ENCODE measurements at places on chromosomes 7 and 10.

DNA sequence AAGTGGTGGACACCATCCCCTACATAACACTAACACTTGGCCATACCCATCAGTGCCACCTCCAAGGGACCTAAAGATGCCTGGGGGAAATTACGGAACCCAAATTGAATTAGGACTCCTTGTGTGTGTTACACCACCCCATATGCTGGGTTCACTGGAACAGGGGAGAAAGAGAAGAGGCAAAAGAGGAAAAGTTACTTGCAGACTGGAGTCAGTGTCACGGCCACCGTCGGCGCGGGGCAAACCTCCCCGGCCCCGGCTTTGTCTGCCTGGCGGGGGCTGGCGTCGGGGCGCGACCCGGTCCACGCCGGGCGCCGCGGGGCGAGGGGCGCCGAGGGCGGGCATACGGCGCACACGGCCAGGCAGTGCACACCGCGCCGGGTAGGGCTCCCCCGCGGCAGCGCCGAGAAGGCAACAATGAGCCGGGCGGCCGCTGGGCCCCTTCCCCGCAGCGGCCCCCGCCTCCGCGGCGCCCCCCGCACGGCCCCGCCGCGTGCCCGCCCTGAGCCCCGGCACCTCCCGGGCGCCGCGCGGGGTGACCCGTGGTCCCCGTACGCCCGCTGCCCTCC lies 171.1 kb downstream of the FAM107B start:
- DNase-seq: no peak

DNA sequence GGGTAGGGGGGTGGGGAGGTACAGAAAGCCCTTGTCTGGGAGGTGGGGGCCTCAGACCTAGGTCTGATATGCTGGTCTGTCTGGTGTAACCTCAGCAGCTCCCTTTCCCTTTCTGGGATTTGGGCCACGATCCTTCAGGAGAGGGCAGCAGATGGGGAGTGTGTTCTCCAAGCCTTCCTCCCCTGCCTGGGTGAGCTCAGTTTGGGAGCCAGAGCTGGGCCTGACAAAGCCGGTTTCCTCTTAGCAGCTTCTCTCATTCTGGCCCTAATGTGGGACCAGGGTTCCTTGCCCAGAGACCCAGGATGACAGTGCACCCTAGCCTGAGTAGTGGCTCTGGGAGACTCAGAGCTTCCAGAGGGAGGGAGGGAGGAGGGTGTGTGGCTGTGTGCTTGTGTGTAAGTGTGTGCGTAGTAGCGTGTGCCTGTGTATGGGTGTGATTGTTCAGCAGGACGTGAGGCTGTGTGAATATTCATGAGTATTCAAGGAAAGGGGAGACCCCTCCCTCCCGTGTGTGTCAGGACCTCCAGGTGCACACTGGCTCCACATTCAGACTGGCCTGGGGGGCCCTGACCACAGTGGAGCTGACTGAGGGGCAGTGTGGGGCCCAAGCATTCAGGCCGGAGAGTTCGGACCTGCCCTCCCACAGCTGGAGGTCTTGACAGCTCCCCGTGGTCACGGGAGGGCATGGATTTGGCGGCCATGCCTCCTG lies 96.5 kb downstream of the ZMIZ1 start:
- DNase-seq: no peak

DNA sequence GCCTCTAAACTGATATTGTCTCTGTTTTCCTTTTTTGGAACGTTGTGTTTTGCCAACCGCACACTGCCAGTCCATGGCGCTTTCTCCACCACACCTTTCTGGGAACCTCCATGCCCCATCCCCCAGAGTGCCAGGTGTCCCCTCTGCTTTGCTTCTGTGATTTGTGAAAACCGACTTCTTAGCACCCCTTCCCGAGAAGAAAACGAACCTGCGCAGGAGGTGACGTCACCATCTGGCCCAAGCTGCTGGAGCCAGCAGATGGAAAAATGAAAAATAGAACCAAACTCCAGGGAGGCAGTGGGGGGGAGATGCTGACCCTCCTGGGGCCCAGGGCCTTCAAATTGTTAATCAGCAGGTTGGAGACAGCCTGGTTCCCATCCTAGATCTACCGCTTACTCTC lies 103.8 kb downstream of the HTR5A start:
- DNase-seq: no peak

- DNase-seq: no peak
Observed at GRCh38 chr10:15280462-15280861, 90.6 kb downstream of the FAM171A1 start.

- DNase-seq: no peak
Observed at GRCh38 chr10:102642736-102643335, 1.4 kb upstream of the TRIM8 start.

DNA sequence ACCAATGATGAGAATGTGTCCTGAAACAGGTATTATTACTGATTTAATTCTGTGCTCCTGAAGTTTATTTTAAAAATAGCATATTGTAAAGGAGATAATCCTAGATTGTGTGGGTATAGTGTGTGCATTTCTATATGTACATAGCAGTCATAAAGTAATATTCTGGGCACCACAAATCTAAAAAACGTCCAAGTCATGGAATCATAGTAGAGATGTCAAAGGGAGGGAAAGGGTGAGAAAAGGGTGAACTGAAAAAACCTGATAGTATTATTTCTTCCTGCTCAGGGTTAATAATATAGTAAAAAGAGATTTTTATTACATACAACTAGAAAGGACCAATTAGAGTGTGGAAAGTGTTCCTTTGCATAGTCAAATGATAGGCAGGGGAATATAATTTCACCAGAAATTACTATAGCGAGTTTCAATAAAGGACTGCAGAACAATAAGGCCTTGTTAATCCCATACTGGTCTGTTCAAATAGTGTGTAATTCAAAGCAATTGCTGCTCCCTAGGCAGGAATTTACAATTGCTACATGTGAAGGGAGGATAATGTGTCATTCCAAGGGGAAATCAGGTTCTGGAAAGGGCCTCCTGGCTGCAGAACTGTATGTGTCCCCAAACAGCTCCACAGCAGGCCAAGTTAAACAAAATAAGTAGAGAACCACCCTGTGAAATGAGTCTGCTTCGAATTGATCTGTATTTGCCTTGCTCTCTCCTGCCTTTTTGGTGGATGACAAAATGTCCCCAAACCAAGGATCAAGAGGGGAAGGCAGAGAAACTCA lies 42.5 kb upstream of the KMT2E start:
- no peak for DNase-seq

DNA sequence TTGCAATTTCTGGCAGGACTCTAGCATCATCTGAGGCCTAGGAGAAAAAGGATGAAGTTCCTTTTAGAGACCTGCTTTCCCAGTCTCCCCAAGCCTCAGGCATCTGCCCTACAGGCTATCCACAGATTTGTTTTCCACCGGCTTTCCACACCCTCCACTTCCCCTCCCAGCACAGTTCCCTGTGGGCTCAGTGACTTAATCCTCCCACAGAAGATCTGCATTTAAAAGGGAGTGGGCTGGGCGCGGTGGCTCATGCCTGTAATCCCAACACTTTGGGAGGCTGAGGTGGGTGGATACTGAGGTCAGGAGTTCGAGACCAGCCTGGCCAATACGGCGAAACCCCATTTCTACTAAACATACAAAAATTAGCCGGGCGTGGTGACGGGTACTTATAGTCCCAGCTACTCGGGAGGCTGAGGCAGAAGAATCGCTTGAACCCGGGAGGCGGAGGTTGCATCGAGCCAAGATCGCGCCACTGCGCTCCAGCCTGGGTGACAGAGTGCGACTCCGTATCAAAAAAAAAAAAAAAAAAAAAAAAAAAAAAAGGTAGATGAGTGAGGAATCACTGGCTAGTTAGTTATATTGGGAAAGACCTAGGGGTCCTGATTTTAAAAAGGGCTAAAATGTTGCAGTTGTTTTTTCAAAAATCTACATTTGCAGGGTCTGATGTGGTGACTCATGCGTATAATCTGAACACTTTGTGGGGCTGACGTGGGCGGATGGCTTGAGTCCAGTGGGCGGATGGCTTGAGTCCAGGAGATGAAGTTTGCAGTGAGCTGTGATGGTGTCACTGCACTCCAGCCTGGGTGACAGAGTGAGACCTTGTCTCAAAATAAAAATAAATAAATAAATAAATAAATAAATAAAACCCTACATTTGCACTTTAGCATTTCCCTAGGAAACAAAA lies 119.5 kb downstream of the BAMBI start:
- DNase-seq: no peak

DNA sequence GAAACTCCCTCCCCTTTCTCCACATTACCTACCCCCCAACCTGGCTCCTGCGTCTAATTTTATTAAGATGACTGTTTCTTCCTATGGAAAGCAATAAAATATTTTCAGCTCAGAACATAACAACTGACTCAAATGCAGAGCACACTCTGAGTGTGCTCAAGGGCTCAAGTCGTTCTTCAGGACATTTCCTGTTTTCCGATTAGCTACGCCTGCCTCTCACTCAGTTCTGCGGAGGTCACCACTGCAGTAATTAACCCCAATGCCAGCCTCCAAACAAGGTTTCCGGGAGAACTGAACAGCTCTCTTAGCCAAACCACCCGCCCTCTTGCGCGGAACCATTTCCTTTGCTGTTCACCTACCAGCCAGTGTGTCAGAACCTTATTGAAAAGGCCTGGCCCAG lies 19.3 kb downstream of the MYOF start:
- DNase-seq: no peak

- DNase-seq: no peak
Observed at GRCh38 chr7:123460616-123461015, 73.8 kb downstream of the IQUB start.

GRCh38 chr7:42025635-42026375 lies 211.2 kb downstream of the GLI3 start:
- no peak for DNase-seq

Measured in activated T-helper 1 cell treated with anti-CD3 and anti-CD28 coated beads, Interleukin-12 subunit alpha, Interleukin-12 subunit beta, Interleukin-2, Interleukin-4 antibody, amounts not matched to agents 30 ng/mL and 10 ng/mL and 1 ng/mL, durations not matched to agents 14 hours and 24 hours and 36 hours (primary cell).